Stimulated activated CD8-positive, alpha-beta memory T cell treated with anti-CD3 and anti-CD28 coated beads, Interleukin-7, amount 100 ng/mL, for 1 hour (primary cell): ENCODE measurements at places on chromosomes 4 and X.
A peak's percentile ranks its signal among the peaks of the same experiment; 100 is the strongest.

- no peak for DNase-seq
Observed at GRCh38 chr4:19786616-19787015, 465.1 kb upstream of the SLIT2 start.

DNA sequence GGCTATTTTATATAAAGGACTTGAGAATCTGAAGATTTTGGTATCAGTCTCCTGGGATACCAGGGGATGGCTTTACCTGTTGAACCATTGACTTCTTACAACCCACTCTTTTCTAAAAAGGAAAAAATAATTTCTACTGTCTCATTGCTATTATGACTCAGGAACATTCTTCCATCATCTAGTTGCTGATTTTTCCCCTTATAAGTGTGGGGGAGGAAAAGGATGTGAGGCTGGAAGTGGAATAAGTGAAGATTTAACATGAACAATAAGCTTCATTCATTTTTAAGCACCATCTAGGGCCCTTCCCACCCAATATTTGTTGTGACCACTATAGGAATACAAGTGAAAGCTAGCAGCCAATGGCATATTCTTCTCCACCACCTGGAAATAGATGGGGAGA lies 10.6 kb upstream of the MND1 start:
- DNase-seq: no peak

- no peak for DNase-seq
Observed at GRCh38 chr4:105113800-105114199, 32.9 kb upstream of the TET2 start.

DNA sequence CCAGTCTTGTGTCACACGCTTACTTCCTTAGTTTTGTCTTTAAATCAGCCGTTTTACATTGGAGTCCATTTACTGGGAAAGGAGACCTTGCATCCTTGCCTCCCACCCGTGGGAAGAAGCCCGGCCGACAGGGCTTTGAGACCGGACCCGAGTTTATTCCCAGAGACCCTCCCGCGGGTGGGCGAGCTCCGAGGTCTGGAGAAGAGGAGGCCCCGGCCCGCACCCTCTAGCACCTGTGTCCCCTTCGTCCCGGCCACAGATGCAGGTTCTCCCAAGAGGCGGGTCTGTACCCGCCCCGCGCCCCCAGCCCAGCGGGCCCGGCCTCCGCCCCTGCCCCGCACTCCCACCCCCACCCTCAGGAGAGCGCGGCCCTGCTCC lies 3.8 kb upstream of the SLC26A1 start:
- no peak for DNase-seq

DNA sequence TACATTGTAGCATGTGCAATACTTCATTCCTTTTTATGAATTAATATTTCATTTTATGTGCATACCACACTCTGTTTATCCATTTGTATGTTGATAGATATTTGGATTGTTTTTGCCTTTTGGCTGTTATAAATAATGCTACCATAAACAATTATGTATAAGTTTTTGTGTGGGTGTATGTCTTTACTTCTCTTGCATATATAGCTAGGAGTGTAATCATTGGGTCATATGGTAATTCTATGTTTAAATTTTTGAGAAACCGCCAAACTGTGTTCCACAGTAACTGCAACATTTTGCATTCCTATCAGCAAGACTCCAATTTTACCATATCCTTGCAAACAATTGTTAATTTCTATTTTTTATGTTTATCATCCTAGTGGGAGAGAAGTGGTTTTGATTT lies 3.1 kb upstream of the TCEAL5 start:
- no peak for DNase-seq

DNA sequence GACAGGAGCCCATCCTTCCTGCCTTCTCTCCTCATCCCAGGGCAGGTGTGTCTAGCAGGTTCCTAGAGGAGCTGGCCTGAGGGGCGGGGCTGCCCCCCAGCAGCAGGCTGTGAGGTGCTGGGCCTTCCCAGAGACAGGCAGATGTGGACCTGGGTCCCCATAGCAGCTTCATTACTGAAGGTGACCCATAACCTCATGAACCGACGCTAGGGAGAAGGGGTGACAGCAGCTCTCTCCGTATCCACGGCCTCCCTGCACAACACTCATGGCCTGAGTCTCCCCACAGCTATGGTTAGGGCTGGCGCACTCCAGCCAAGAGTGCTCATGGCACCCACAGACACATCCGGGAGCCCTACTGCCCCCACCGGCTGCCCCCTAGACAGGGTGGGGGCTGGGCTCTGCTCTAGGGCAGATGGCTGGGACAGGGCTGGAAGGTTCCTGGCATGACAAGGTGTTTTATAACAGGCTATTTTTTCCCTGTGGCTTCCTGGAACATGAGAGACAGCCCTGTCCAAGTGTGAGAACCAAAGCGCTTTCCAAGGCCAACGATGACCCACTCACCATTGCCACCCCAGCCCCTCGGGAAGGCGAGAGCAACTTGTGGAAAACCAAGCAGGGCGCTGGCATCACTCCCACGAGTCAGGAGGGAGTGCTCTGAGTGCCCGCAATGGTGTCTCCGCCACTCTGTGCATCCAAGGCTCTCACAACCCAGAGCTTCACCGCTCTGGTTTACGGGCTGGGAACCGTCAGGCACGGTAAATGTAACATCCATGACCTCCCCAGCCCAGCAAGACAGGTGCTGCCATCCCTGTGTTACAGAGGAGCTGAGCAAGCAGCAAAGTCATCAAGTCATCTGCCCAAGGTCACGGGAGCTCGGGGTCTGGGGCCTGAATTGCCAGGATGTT lies 59.8 kb downstream of the ACOX3 start:
- no peak for DNase-seq

DNA sequence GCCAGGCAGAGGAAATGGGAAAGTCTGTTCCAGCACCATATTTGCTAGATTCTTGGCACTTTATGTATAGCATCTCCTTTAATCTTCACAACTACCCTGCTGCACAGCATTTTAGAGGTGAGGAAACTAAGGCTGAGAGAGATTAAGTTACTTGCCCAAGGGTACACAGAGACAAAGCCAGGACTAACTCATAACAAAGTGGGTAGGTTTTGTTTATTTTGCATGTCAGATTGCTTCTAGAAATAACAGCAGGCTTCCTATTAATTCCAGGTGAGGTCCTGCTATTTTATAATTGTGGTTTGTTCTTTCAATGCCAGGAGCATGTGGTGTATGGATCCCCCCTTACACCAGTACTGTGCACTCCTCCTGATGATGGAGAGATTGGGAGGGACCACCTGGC lies 15.0 kb downstream of the TCEANC start:
- no peak for DNase-seq

GRCh38 chrX:12145402-12145801 lies 7.1 kb downstream of the FRMPD4 start:
- no peak for DNase-seq

DNA sequence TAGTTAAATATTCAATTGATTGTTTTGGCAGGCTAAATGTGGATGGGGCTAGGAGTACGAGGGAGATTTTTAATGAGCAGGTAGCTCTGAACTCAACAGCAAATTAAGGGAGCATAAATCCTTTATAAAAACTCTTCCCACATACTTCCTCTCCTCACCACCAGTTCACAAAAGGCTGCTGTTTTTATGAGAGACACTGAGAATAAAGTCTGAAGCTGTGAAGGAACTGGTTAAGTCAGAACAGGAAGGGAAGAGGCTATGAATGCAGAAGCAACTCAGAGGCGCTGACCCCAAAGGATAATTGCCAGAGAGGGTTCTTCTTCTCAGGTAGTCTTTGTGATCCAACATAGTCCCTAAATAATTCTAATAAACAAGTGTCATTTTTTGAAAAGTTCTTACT lies 406.1 kb downstream of the GPM6A start:
- no peak for DNase-seq

DNA sequence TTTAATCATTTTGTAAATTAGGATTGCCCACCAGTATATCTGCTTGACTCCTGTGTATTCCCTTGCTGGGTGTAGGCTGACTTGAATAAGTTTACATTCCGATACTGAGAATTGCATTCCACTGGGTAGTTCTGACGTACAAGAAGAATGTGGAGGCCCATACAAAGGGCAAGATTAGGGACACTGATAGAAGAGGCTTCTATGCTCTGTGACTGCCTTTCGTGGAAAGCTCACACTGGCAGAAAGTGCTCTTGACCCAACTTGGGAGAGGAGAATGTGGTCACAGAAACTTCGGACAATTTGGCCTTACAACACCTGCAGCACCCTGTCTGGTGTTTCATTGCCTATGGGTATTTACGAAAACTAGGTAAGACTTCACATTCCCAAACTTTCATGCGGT lies 126.3 kb downstream of the RAPGEF2 start:
- no peak for DNase-seq

DNA sequence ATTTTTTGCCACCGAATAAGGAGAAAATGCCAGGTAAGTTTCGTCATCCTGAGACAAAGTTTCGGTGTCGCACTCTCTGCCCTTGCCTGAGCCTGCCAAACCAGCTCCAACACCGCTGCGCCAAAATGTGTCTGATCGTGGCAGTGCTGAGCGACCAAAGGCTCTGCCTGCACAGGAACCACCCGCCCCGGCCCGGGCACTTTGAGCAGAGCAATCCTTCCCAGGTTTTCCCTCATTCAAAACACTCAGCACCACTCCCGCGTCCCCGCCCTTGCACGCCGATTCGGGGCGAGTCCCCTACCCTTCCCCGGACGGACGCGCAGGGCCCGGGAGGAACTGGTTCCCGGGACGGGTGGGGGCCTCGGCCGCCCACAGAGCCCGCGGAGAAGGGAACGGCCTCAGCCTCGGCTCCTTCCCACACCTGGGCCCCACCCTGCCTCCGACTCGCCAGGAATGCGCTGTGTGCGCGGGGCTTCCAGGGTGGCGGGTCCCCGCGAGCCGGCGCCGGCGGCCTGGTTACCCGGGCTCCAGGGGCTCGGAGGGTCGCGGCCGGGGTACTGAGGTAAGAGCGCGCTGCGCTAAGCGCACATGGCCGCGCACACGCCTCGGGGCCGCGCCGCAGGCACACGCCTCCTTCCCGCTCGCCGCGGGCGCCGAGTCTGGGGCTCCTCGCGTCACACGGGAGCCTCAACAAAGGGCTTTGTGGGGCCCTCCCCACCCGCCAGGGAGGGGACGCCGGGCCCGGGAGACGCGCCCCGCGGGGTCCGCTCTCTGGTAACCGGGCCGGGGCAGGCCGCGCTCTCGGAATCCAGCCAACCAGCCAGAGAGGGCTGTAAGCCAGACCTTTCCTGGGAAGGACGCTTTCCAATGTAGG lies at the start of gene C4orf36:
Gene C4orf36 (minus strand): TSS at position 661 of the 874 bp plus-strand sequence. CDS start 902 bp downstream, outside the sequence.
- no peak for DNase-seq

GRCh38 chr4:142373610-142374009 lies 472.5 kb downstream of the INPP4B start:
- DNase-seq: no peak

DNA sequence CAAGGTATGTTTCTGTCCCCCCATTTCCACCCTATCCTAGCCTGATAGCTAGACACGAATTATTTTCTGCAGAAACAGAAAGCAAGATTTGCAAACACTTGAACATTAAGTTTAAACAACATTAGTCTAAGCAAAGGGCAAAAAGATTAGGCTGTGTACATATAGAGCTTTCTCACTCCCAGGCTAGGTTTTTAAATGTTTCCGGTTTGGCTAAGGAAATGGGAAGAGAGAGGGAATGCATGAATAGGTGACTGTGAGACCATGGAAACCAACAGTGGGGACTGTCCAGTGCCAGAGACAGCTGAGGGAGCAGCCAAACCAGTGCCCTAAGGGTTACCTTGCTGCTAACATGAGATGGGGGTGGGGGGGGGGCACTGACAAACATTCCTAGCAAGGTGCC lies 242.7 kb downstream of the SCFD2 start:
- DNase-seq: no peak

DNA sequence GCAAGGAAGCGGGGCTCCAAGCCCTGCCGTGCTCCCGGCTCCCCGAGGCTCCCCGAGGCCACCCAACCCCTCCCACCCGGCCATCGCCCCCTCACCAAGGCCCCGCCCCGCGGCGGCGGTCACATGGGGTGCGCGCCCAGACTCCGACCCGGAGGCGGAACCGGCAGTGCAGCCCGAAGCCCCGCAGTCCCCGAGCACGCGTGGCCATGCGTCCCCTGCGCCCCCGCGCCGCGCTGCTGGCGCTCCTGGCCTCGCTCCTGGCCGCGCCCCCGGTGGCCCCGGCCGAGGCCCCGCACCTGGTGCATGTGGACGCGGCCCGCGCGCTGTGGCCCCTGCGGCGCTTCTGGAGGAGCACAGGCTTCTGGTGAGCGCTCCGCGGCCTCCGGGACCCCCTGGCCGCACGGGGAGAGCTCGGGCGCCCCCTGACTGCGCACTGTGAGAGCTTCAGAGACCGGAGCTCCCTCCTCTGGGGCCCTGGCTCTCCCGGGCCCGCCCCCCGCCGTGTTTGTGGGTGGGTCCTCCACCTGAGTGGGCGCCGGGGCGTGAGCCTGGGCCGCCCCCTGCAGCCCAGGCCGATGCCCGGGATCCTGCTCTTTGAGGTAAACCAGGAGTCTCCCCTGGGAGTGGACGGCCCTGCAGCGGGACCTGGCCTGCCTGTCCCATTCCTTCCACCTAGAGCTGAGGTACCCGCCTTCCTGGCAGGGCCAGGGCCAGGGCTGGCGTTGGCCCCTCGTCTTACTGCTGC lies at the start of gene IDUA:
Gene IDUA (plus strand): TSS at position 166 of the 745 bp plus-strand sequence. CDS start 41 bp downstream, at position 207.
- peak; percentile 70 for DNase-seq

DNA sequence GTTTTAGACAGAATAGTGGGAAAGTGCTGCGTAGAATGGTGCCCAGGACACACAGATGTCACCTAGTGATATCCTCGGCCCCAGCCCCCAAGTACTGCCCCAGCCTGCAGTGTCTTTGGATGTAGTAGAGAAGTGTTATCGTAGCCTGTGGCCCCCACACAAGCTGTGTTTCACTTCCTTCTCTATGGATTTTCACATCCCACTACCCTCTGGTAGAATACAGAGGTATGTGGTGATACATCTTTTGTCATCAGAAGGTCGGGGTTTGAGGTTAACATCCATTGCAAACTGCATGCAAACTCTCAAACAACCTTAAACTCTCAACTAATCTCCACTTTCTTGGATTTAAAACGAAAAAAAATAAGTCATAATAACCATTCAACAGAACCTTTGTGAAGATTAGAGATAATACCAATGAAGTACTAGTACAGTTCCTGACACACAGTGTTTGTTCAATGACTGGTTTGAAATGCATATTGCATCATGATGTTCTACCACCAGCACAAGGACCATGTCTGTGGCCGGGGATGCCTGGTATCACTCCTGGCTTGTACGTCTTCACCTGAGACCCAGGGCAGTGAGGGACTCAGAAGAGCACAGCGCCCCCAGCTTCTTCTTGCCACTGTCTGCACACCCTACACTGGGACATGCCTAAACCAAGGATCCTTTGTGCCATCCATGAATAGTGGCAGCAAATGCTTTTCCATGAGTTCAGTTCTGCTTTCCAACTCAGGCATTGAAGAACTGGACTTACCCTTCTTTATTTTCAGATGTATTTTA lies 267.3 kb downstream of the DCTD start:
- DNase-seq: no peak

- no peak for DNase-seq
Observed at GRCh38 chr4:159483782-159484741, 381.2 kb downstream of the RAPGEF2 start.

DNA sequence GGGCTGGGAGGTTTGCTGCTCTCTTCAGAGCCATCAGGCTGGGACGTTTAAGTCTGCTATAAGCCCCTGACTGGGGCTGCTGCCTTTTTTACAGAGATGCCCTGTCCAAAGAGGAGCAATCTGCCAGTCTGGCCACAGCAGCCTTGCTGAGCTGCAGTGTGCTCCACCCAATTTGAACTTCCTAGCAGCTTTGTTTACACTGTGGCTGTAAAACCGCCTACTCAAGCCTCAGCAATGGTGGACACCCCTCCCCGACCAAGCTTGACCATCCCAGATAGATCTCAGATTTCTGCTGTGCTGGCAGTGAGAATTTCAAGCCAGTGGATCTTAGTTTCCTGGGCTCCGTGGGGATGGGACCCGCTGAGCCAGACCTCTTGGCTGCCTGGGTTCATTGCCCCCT lies 40.7 kb downstream of the SPATA18 start:
- DNase-seq: no peak

GRCh38 chrX:118392716-118393115 lies 46.8 kb downstream of the WDR44 start:
- DNase-seq: no peak
